Karpas-422 (cell line): ENCODE measurements at places on chromosomes 4 and X.
A peak's percentile ranks its signal among the peaks of the same experiment; 100 is the strongest.

GRCh38 chrX:38803243-38803587 lies 2.0 kb downstream of the MID1IP1 start:
- DNase-seq = no peak

DNA sequence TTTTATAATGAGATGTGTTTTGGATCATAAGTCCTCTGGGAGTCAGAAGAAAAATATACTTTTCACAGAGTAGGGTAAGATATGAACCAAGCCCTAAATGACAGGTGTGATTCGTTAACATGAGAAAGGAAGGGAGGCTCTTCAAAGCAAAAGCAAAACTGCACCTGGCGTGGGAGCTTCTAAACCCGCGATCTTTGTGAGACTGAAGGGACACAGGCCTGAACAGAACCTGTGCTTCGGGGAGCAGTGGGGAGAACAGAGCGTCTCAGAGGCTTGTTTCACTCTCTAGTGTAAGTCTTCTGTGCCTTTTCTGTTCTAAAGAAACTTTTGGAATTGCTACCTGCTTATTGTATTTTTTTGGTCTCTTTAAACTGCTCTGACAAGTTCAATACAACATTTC lies 30.2 kb upstream of the CYP4V2 start:
- peak; percentile 67 for DNase-seq

DNA sequence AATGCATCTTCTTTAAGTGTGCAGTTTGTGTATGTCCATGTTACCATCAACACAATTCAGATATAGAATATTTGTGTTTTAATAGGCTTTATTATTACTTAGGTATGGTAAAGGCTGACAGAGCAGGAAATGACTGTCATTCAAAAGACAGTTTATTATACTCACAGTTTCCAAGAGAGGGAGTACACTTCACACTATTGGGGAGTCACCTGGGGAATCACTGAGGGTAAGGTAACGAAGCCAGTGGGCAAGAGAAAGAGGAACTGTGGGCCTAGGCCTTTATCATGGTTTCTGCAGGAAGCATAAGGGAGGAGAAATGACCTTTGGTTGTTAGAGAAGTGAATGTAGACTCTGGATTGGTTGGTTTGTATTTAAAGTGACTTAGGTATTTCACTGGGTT lies 235.1 kb upstream of the HCCS start:
- DNase-seq = no peak

- DNase-seq = no peak
Measured at GRCh38 chr4:65050786-65051185, 619.5 kb downstream of the EPHA5 start.

DNA sequence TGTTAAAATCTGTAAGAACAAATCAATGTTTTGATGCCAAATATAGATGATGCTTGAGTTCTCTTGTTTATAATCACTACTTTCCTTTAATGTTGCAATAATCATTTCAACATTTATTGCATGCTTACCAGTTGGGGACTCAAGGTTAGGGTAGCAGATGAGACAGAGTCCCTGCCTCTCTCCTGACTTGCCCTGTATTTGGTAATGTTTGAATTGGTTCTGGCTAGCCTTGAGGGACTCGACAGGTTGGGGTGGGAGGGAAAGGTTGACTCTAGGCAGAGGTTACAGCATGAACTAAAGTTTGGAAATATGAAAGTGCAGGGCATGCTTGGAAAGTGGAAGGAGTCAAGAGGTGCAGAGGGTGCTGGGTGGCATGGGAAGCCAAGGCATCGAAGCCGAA lies 2.0 kb downstream of the SEC24B start:
- DNase-seq = no peak
